ENCODE measurements at places on chromosomes 13 and 19. TPM values are rescaled to one million over a fixed set of nuclear protein-coding genes. Genes with fewer than 3 reads are reported as not detected.

Gene ZFP36
- total RNA-seq, result 75.7 TPM

Gene SIRT2
- total RNA-seq, result 36.3 TPM

Gene SULT2A1
- total RNA-seq, result not detected

Gene SWSAP1
- total RNA-seq, result 2.2 TPM

Gene ANGPTL8
- total RNA-seq, result not detected

Gene FFAR3
- not detected for total RNA-seq

Gene SRRM5
- total RNA-seq, result 0.84 TPM

Gene CEACAM5
- total RNA-seq, result 2.2 TPM

Gene SHISA7
- total RNA-seq, result 0.02 TPM

Gene SAMD1
- total RNA-seq, result 30.5 TPM

Gene ZNF20
- total RNA-seq, result 0.29 TPM

Gene FCER2
- not detected for total RNA-seq

Gene TEX29
- not detected for total RNA-seq

Gene FGF21
- not detected for total RNA-seq

Gene SIGLEC10
- not detected for total RNA-seq

Gene B3GNT8
- total RNA-seq, result 0.25 TPM

Gene KXD1
- total RNA-seq, result 100 TPM

Gene TNFSF13B
- 0.03 TPM for total RNA-seq

Gene SPC24
- 14.2 TPM for total RNA-seq

Gene ZNF836
- total RNA-seq, result 0.26 TPM

Gene ZNF541
- total RNA-seq, result not detected

Gene SNRNP70
- total RNA-seq, result 338 TPM

Gene LPAR6
- 0.18 TPM for total RNA-seq

Gene NDUFB7
- 190 TPM for total RNA-seq

Gene CGB2
- total RNA-seq, result 0.54 TPM

Gene GARIN5A
- 1.9 TPM for total RNA-seq

Gene LILRB5
- total RNA-seq, result 0.02 TPM

Gene SYNE4
- total RNA-seq, result 0.72 TPM

Gene COL5A3
- total RNA-seq, result 3.6 TPM

Gene TNFAIP8L1
- 4.6 TPM for total RNA-seq

Gene SCAF1
- 73.9 TPM for total RNA-seq

Gene NBEA
- 2.0 TPM for total RNA-seq

Gene MEDAG
- total RNA-seq, result 0.23 TPM

Gene TMIGD2
- not detected for total RNA-seq

Gene HS6ST3
- total RNA-seq, result not detected

Gene AMER2
- total RNA-seq, result not detected

Gene ZNF492
- total RNA-seq, result not detected

Gene APOE
- 15.6 TPM for total RNA-seq

Gene LILRA1
- total RNA-seq, result not detected

Gene LSR
- total RNA-seq, result 10.4 TPM
